ENCODE measurements at places on chromosomes 1 and 21. TPM values are rescaled to one million over a fixed set of nuclear protein-coding genes. Genes with fewer than 3 reads are reported as not detected.

Gene SELENBP1
- total RNA-seq, result 63.1 TPM

Gene CHRM3
- 0.09 TPM for total RNA-seq

Gene CHAF1B
- 1.5 TPM for total RNA-seq

Gene NKAIN1
- 0.35 TPM for total RNA-seq

Gene DCST2
- not detected for total RNA-seq

Gene OR2L13
- total RNA-seq, result not detected

Gene TNFRSF4
- total RNA-seq, result not detected

Gene AADACL4
- total RNA-seq, result not detected

Gene GRIK3
- total RNA-seq, result not detected

Gene DNM3
- under 0.01 TPM for total RNA-seq

Gene AURKAIP1
- total RNA-seq, result 101 TPM

Gene RPTN
- total RNA-seq, result not detected

Gene SLC25A33
- total RNA-seq, result 7.8 TPM

Gene LYPD8
- not detected for total RNA-seq

Gene APCS
- not detected for total RNA-seq

Gene STYXL2
- not detected for total RNA-seq

Gene OR2M3
- not detected for total RNA-seq

Gene RAP1GAP
- 0.82 TPM for total RNA-seq

Gene TTLL7
- 2.1 TPM for total RNA-seq

Gene OR2L5
- total RNA-seq, result not detected

Gene OVAAL
- total RNA-seq, result not detected

Gene SYCP1
- not detected for total RNA-seq

Gene GUCA2B
- total RNA-seq, result not detected

Gene IQGAP3
- total RNA-seq, result 0.58 TPM

Gene KDM1A
- total RNA-seq, result 56.1 TPM

Gene TXNIP
- total RNA-seq, result 594 TPM

Gene ADORA1
- total RNA-seq, result 1.5 TPM

Gene TESK2
- 2.2 TPM for total RNA-seq

Gene DFFB
- total RNA-seq, result 3.5 TPM

Gene SPATA45
- not detected for total RNA-seq

Gene RNF186
- total RNA-seq, result not detected

Gene SH2D1B
- total RNA-seq, result not detected

Gene TENT5C
- 0.58 TPM for total RNA-seq

Gene SLC44A3
- 0.34 TPM for total RNA-seq

Gene COL24A1
- 0.23 TPM for total RNA-seq

Gene TMEM52
- 1.3 TPM for total RNA-seq

Gene TRAF3IP3
- total RNA-seq, result not detected

Gene RIIAD1
- total RNA-seq, result not detected

Gene SLAMF9
- not detected for total RNA-seq

Gene EXTL1
- total RNA-seq, result 0.60 TPM

Gene RWDD3
- total RNA-seq, result 19.3 TPM

Gene MIS18A
- total RNA-seq, result 2.8 TPM

Gene TMOD4
- not detected for total RNA-seq

Gene HCRTR1
- 0.70 TPM for total RNA-seq

Gene WRAP73
- 8.2 TPM for total RNA-seq

Gene OR2AJ1
- total RNA-seq, result not detected

Gene SPATC1L
- total RNA-seq, result 2.6 TPM

Gene GPR61
- total RNA-seq, result not detected

Gene PLEKHG5
- 8.0 TPM for total RNA-seq

Gene ESRRG
- under 0.01 TPM for total RNA-seq

Gene GNAT2
- 0.17 TPM for total RNA-seq

Gene FCRL6
- not detected for total RNA-seq

Gene CD1B
- total RNA-seq, result not detected

Gene IGSF9
- total RNA-seq, result 2.0 TPM

Gene EDARADD
- total RNA-seq, result not detected

Gene IGSF21
- total RNA-seq, result not detected

All from pericardium fibroblast (primary cell).